HT1080 (cell line): ENCODE measurements at places on chromosomes 6 and 20. TPM values are rescaled to one million over a fixed set of nuclear protein-coding genes. Genes with fewer than 3 reads are reported as not detected.

The ITPA gene
- 120 and 144 TPM in 2 replicates for total RNA-seq

The OR12D3 gene
- total RNA-seq: not detected in 2 replicates

The TINAG gene
- total RNA-seq: not detected in 2 replicates

The TP53TG5 gene
- not detected in 2 replicates for total RNA-seq

The ELOVL5 gene
- 37.3 and 85.6 TPM in 2 replicates for total RNA-seq

The DEFB132 gene
- total RNA-seq: not detected in 2 replicates

The CCN6 gene
- total RNA-seq: not detected in 2 replicates

The IL17A gene
- total RNA-seq: not detected in 2 replicates

The BPIFA1 gene
- not detected in 2 replicates for total RNA-seq

The SLC12A5 gene
- 1.3 and 5.1 TPM in 2 replicates for total RNA-seq

The TRAPPC3L gene
- total RNA-seq: 0.06 TPM in 1 of 2 replicates, not detected in the other

The CALHM4 gene
- 0.07 TPM in 1 of 2 replicates, not detected in the other for total RNA-seq

The SYNDIG1 gene
- total RNA-seq: 0.67 and 1.1 TPM in 2 replicates

The SNX21 gene
- 38.5 and 39.6 TPM in 2 replicates for total RNA-seq
